WTC11 (cell line): ENCODE measurements at places on chromosomes 6 and 20. TPM values are rescaled to one million over a fixed set of nuclear protein-coding genes. Genes with fewer than 3 reads are reported as not detected.

DDO gene
- not detected in 3 replicates for total RNA-seq

DNA sequence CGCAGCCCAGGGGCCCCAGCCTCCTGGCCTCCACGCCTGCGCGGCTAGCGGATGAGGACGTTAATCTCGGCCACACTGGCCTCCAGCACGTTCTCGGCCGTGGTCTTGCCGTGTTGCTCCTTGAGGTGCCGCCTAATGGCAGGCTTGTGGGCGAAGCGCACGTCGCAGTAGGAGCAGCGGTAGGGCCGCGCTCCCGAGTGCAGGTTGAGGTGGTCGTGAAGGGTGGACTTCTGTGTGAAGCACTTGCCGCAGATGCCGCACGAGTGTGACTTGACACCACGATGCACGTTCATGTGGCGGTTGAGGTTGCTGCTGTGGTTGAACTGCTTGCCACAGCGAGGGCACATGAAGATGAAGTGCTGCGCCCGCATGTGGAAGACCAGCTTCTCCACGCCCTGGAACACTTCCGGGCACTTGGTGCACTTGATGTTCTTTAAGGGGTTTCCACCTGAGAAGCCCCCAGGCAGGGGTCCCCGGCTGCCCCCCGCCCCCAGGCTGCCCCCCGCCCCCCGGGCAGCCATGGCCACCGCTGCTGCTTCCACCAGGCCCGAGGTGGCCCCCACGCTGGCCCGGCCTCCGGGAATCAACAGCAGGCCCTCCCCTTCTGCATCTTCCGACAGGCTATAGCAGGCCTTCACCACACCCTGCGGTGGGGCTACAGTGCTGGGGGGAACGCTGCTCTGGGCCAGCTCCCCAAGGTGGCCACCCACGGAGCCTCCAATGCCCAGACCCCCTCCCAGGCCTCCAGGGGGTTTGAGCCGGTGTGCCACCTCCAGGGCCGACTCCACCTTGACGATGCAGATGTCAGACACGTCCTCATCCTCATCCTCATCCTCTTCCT is 1.8 kb downstream of the ZBTB12 start:
- peak overlapping the region; percentile 53; the same call in 1 of the 2 replicates for H3K27ac ChIP-seq
- H3K4me3 ChIP-seq, result no peak overlapping the region
- H3K27me3 ChIP-seq, result peaks cover 5% of the 10 kb centered on the region

GRCh38 chr6:26556263-26557070 is 18.3 kb downstream of the HMGN4 start:
- no peak overlapping the region for H3K4me3 ChIP-seq
- peaks cover 1% of the 10 kb centered on the region; the same call in 1 of the 2 replicates for H3K36me3 ChIP-seq
- peak; percentile 77 for DNase-seq

C6orf132 gene
- 38.1 to 52.6 TPM (median 38.2 TPM) in 3 replicates for total RNA-seq

- no peaks in the 10 kb centered on the region for H3K36me3 ChIP-seq
- no peaks in the 10 kb centered on the region for H3K27me3 ChIP-seq
- no peak overlapping the region for H3K27ac ChIP-seq
- no peak for DNase-seq
These were observed 52.6 kb downstream of the SPTLC3 start for GRCh38 chr20:13061381-13061780.

DNA sequence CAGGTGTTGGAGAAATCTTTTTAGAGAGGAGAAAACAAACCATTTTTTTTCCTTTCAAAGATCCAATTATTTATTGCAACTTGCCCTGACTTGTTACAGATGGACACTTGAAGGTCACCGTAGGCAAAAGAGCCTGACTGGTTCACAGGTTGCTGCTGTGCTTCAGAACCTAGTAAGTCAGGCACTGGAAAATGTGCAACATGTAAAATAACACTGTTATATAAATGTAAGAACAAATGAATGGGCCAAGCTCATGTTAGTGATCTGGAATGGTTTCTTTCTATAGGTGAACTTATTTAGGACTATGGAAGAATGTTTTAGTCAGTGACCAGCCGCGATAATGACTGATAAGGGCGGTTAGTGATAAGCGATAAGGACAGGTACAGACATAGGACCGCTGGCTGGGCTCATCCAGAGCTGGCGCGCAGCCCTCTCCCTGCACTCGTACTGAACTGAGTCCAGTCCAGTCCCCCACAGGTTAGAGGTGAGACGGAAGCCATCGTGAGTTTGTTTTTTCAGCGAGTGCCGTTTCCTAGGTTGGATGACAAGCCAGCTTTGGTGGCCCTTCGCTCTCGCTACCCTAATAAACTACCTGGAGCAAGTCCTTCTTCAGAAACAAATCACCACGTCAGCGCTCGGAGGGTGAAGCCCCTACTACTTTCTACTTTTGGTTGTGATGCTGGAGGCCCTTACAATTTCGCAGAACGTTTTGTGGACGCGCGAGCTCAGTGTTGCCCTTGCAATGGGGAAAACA is 94.4 kb upstream of the PRDM1 start:
- H3K27ac ChIP-seq, result no peak overlapping the region
- peaks cover 100% of the 10 kb centered on the region for H3K27me3 ChIP-seq
- no peaks in the 10 kb centered on the region for H3K36me3 ChIP-seq
- peaks cover 39% of the 10 kb centered on the region for H3K4me1 ChIP-seq
- H3K4me3 ChIP-seq, result peak overlapping the region; percentile 84
- DNase-seq, result peak; percentile 22

DNA sequence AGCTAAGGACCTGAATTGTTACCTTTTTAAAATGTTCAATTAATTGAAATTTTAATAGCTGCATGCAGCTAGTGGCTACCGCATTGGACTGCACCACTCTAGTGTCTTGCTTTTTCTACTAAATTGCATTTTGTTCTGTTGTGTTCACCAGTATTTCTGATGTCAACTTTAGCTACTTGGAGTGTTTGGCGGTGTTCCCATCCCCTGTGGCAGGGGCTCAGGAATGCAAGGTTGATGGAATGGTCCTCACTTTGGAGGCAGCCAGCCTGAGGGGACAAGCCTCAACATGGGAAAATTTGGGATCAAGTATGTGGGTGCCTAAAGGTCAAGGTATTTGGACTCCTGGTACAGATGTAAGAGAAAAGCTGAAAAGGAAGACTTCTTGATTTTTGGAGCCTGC is 230.1 kb upstream of the PRND start:
- H3K4me1 ChIP-seq, result peaks cover 19% of the 10 kb centered on the region
- DNase-seq, result no peak
- H3K4me3 ChIP-seq, result no peak overlapping the region
- H3K36me3 ChIP-seq, result no peaks in the 10 kb centered on the region
- H3K27me3 ChIP-seq, result 0 out of 2 replicates have a peak, but pooled peaks cover 4% of the 10 kb centered on the region

SERPINB1 gene
- 14.8 to 21.1 TPM (median 16.9 TPM) in 3 replicates for total RNA-seq

- no peaks in the 10 kb centered on the region for H3K27me3 ChIP-seq
- H3K36me3 ChIP-seq, result peaks cover 7% of the 10 kb centered on the region
- H3K4me1 ChIP-seq, result peaks cover 7% of the 10 kb centered on the region; the same call in 1 of the 2 replicates
- no peak overlapping the region for H3K27ac ChIP-seq
These were observed 381.7 kb downstream of the CD83 start for GRCh38 chr6:14499309-14499708.

DNA sequence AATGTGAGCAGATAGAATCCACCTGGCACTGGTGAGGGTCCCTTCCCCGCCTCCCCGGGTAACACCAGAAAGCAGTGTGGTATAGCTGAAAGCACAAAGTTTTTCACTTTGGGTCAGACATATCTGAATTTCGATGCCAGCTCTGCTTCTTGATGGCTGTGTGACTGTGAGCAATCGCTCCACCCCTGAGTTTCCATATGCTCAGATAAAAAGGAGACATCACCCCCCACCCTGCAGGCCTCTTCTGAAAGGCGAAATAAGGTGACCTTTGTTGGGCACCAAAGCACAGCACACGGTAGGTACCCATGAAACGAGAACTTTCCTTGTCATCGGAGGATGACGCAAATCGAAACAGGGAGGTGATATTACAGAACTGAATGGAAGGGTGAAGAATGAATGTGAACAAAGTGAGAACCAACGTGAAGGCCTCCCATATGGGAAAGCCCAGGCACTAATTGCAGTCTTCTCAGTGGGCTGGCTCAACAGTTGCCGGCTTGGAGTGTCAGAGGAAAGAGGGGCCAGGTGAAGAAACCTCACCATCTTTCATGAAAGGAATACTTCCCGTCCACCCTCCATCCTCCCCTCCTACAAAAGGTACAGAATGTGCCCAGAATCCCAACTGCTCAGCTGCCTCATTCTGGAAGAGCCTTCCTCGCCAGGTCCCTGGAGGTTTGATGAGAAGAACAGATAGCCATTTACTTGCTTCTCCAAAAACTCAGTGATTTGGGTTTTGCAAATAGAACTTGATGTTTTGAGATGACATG is 61.8 kb downstream of the NFATC2 start:
- no peaks in the 10 kb centered on the region for H3K27me3 ChIP-seq
- H3K4me3 ChIP-seq, result no peak overlapping the region
- H3K36me3 ChIP-seq, result no peaks in the 10 kb centered on the region; the same call in 1 of the 2 replicates

SLC35F1 gene
- 9.2 to 11.0 TPM (median 9.4 TPM) in 3 replicates for total RNA-seq

GRCh38 chr6:143248359-143248758 is 187.7 kb downstream of the AIG1 start:
- DNase-seq, result no peak
- H3K27ac ChIP-seq, result no peak overlapping the region
- peaks cover 16% of the 10 kb centered on the region for H3K36me3 ChIP-seq
- H3K4me1 ChIP-seq, result no peaks in the 10 kb centered on the region
- no peak overlapping the region for H3K4me3 ChIP-seq

B3GAT2 gene
- total RNA-seq, result 0.70 to 0.85 TPM (median 0.71 TPM) in 3 replicates

RPL7L1 gene
- total RNA-seq, result 91.4 to 107 TPM (median 93.0 TPM) in 3 replicates

GRCh38 chr6:106539936-106540335 is 89.4 kb downstream of the RTN4IP1 start:
- DNase-seq, result no peak
- H3K27ac ChIP-seq, result peak overlapping the region; percentile 18; the same call in 1 of the 2 replicates
- H3K4me3 ChIP-seq, result no peak overlapping the region
- H3K4me1 ChIP-seq, result peaks cover 10% of the 10 kb centered on the region

- peaks cover 13% of the 10 kb centered on the region for H3K4me1 ChIP-seq
- no peak overlapping the region for H3K27ac ChIP-seq
- H3K36me3 ChIP-seq, result no peaks in the 10 kb centered on the region
These were observed 352.4 kb downstream of the QKI start for GRCh38 chr6:163766936-163767335.

DNA sequence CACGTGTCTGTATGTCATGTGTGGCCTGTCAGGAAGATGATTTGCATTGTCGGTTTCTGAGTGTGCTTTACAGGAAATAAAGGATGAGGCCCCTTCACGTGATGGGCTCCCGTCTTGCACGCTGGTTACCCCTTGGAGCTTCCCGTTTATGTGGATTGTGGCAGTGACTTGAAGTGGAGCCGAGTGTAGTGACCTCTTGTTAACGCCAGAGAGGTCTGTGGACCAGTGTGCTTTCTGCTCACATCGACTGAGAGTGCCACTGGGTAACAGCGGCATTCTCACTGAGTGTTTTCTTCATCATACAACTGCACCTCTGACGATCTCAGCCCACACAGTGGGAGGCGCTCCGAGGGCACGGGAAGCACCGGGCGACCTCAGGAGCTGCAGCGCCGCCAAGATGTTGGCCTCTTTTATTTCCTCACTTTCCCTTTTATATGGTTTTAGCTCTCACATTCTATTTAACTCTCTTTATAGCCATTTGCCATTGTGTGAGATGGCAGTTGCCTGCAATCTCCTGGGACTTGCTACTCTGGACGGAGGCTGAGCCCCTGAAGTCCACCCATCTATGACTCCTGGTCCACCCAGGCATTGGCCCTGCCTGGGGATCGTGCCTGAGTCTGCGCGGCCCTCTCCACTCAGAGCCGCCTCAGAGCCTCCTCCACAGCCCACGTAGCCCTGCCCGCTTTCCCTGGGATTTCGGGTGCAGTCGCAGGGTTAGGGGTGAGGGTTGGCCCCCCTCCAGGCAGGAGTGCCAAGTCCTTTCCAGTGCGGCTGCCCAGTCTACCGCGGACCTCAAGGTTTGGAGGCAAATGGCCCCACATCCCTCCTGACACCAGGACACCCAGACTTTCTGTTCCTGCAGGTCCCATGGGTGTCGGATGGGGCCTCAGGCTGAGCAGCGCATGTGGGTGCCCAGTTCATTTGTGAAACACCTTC is 238.9 kb downstream of the ERMARD start:
- no peaks in the 10 kb centered on the region for H3K36me3 ChIP-seq
- peaks cover 7% of the 10 kb centered on the region for H3K4me1 ChIP-seq
- H3K27ac ChIP-seq, result no peak overlapping the region
- no peak for DNase-seq

DNA sequence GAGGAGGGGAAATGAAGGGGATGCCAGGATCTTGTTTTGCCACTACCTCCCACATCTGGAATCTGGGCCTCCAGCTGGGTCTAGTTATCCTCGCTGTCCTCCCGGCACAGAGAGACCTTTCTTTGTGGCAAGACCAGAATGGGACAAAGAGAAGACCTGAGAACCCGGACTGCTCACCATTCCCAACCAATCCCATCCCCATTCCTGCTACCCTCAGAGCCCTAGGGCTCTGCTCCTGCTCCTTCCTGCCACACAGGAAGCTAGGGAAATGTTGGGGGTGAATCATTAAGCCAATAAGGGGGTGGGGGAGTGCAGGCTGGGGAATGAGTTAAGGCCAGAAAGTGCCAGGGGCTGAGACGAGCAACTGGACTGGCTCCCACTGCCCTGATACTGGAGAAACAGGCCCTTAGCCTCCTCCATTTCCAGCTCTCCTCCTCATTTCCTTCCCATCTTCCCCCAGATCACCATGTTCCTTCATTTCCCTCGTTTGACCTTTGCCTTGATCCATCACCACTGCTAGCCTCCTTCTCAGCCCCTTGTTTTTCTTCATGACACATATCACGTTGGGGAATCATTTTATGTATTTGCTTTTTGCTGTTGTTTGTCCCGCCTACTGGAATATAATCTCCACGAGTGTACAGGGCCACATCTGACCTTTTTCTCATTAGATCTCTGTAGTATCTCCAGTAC is 4.6 kb upstream of the IER3 start:
- H3K36me3 ChIP-seq, result no peaks in the 10 kb centered on the region
- peaks cover 2% of the 10 kb centered on the region; the same call in 1 of the 2 replicates for H3K27me3 ChIP-seq

NKX2-4 gene
- total RNA-seq, result 0.07 to 0.11 TPM in 2 of 3 replicates, not detected in the other

BLOC1S5 gene
- total RNA-seq, result 15.6 to 18.9 TPM (median 17.9 TPM) in 3 replicates

CRISP3 gene
- total RNA-seq, result not detected in 3 replicates

DNA sequence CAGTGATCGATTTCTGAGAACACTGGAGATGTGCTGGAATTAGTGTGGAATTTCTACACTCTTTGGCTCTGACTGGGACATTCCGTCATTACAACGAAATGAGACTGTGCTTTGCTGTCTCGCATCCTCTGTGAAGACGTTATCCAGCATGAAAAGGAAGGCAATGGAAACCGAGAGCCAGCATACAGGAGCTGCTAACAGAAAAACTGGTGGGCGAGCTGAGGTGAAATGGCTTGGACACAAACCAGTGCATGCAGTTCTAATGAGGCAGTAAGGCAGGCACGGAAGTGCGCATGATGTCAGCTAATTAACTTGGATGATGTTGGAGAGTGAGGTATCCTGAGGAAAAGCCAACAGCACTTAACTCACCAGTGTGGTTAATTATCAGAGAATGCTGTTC is 202.8 kb upstream of the AGPAT4 start:
- H3K4me3 ChIP-seq, result no peak overlapping the region
- no peak for DNase-seq
- no peak overlapping the region for H3K27ac ChIP-seq
- no peaks in the 10 kb centered on the region for H3K27me3 ChIP-seq
